ENCODE measurements at places on chromosomes 6 and 20. TPM values are rescaled to one million over a fixed set of nuclear protein-coding genes. Genes with fewer than 3 reads are reported as not detected.
A peak's percentile ranks its signal among the peaks of the same experiment; 100 is the strongest.

GRCh38 chr20:58024241-58024721 lies 204.2 kb downstream of the ANKRD60 start:
- no peak for DNase-seq
- H3K4me3 ChIP-seq = no peak overlapping the region
- peaks cover 20% of the 10 kb centered on the region for H3K27me3 ChIP-seq
- no peak overlapping the region for H3K27ac ChIP-seq

DNA sequence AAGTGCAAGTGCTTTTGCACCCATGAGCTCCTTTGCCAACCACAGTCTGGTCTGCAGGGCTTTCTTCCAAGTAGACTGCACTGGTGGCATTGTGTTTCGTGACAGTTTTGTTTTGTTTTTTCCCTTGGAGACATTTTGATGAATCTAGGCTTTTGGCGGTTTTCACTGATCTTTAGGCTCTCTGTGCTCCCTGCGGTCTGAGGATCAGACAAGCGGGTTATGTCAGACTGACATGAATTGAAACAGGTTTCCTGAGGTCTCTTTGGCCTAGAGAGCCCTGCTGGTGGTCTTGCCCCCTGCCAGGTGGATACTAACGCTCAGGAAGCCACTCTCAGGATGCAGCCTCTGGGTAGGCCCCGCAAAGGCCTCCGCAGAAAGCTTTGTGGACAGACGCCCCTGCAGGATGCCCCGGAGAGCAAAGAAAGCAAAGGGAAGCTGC lies 555.4 kb upstream of the AGPAT4 start:
- DNase-seq = no peak
- no peaks in the 10 kb centered on the region for H3K36me3 ChIP-seq
- H3K27me3 ChIP-seq = peaks cover 29% of the 10 kb centered on the region
- H3K4me1 ChIP-seq = no peaks in the 10 kb centered on the region

DNA sequence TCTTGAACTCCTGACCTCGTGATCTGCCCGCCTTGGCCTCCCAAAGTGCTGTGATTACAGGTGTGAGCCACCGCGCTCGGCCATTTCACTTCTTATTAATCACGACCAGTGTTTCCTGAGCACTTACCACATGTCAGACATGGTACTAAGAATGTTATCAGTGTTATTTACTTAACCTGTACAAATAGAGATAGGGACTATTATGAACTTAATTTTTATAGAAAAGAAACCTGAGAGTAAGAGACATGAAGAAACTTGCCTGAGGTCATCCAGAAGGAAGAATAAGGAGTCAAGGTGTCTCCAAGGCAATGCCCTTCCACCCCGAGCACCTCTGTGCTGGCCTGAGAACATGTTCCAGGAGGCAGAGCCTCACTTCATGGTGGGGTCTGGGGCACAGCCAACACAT lies 29.3 kb upstream of the EZR start:
- peaks cover 1% of the 10 kb centered on the region for H3K36me3 ChIP-seq
- peak overlapping the region; percentile 98 for H3K27ac ChIP-seq
- H3K4me3 ChIP-seq = no peak overlapping the region
- no peak for DNase-seq

- no peak for DNase-seq
- no peak overlapping the region for H3K27ac ChIP-seq
- no peak overlapping the region for H3K4me3 ChIP-seq
- peaks cover 10% of the 10 kb centered on the region for H3K27me3 ChIP-seq
- H3K4me1 ChIP-seq = no peaks in the 10 kb centered on the region
Observed at GRCh38 chr6:897528-898207, 204.7 kb upstream of the EXOC2 start.

DNA sequence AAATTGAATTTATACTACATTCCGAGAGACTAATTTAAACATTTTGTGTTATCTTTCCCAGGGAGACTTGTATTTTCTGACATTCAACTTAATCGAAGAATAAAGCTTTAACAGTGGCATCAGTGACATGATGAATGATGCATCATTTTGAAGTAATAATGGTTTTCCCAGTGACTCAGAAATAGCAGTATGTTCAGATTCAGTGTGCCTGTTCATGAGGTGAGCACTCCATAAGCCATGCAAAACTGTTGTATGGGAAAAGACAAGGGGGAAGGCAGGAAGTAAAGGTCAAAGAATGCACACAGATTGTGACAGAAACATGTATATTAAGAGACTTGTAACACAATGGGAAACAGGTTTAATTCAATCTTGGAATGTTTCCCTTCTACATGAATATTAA lies 1348.2 kb upstream of the GJE1 start:
- no peaks in the 10 kb centered on the region for H3K27me3 ChIP-seq
- H3K4me3 ChIP-seq = no peak overlapping the region
- H3K36me3 ChIP-seq = no peaks in the 10 kb centered on the region
- no peak overlapping the region for H3K27ac ChIP-seq

The GJA10 gene
- total RNA-seq = not detected

DNA sequence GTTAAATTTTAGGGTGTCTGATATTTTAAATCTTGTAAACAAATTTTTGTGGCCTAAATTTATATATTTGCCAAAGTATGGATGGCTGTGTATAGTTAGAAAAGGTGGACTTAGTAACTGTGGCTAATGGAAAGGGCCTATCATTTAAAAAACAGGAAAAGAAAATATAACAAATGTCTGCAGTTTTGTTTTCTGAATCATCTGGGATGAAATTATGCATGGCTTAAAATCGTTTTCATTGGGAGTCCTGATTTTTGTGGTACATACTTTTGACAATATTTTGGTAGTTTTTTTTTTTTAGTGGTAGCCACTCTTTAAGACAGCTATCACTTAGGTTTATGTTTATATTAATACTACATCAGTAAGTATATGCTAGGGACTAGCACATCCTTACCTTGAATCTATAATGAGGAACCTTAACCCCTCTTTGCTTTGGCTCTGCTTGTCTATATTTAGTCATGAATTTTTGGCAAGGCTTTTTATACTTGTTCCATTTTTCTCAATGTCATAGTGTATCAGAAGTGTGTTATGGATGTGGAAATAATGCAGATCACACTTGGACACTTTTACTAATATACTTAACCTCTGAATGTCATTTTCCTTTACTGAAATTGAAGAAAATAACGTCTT lies 5.6 kb downstream of the ARID1B start:
- peaks cover 4% of the 10 kb centered on the region for H3K36me3 ChIP-seq
- no peak for DNase-seq
- H3K4me3 ChIP-seq = peak overlapping the region; percentile 40
- no peak overlapping the region for H3K27ac ChIP-seq
- peaks cover 41% of the 10 kb centered on the region for H3K4me1 ChIP-seq

The MROH8 gene
- 5.7 TPM for total RNA-seq

DNA sequence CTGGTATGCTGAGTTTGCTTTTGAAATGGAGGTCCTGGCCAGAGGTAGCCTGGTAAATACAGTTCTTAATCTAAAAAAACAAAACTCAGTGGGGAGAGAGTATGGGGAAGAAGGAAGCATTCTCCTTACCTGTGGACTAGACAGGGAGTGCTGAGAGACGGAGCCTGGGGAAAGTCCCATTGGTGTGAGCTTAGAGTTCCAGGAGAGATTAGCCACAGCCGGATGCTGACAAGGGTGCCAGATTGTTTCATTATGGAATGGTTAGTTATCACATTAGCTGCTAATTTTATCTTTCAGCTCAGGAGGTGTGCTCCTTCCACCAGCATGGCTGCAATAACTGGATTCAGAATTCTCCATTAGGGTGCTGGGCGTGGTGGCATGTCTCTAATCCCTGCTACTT lies 75.9 kb downstream of the RREB1 start:
- H3K27me3 ChIP-seq = no peaks in the 10 kb centered on the region
- no peak overlapping the region for H3K4me3 ChIP-seq
- no peak overlapping the region for H3K27ac ChIP-seq
- H3K4me1 ChIP-seq = no peaks in the 10 kb centered on the region
- DNase-seq = no peak

- peaks cover 52% of the 10 kb centered on the region for H3K4me1 ChIP-seq
- no peak overlapping the region for H3K27ac ChIP-seq
- peaks cover 2% of the 10 kb centered on the region for H3K36me3 ChIP-seq
- H3K4me3 ChIP-seq = no peak overlapping the region
- DNase-seq = no peak
Observed at GRCh38 chr6:106005954-106006353, 80.2 kb upstream of the PRDM1 start.

The ASIP gene
- not detected for total RNA-seq

The ADGRF1 gene
- total RNA-seq = 0.12 TPM

DNA sequence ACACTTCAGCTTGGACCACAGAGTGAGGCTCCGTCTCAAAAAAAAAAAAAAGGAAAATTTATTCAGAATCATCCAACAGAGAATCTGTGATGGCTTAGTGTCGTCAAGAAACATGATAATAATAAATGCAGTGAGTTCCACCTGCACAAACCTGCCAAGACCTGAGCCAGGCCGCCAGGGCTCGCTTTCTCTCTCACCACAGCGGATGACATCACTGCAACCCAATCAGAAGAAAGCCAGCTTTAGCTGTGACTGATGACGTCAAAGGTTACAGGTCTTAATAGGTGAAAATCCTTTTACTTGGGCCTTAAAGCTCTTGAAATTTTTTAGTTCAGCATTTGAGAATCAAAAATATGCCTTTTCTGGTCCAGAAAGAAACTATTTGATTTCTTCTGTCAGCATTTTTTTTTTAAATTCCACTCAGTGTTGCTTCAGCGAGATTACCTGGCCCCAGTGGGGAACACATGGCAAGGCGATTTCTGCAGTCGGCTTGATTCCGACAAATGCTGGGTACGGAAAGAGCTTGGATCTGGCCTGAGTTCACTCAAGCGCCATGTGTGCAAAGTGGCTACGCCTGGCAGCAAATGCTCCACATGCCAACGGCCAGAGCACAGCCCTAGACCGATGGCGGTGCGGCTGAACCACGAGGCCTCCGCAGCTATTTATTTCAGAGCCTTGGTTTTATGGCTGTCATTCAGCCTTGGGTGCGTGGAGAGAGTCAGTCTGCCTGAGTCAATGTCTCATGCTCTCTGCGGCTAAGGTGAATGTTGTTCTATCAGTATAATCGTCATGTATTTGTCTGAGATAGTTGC lies 105.7 kb upstream of the QKI start:
- H3K4me3 ChIP-seq = no peak overlapping the region
- H3K4me1 ChIP-seq = peaks cover 3% of the 10 kb centered on the region
- no peak for DNase-seq

GRCh38 chr6:167151648-167152047 lies 6.1 kb downstream of the GPR31 start:
- peaks cover 30% of the 10 kb centered on the region for H3K27me3 ChIP-seq
- no peak for DNase-seq
- no peak overlapping the region for H3K27ac ChIP-seq

DNA sequence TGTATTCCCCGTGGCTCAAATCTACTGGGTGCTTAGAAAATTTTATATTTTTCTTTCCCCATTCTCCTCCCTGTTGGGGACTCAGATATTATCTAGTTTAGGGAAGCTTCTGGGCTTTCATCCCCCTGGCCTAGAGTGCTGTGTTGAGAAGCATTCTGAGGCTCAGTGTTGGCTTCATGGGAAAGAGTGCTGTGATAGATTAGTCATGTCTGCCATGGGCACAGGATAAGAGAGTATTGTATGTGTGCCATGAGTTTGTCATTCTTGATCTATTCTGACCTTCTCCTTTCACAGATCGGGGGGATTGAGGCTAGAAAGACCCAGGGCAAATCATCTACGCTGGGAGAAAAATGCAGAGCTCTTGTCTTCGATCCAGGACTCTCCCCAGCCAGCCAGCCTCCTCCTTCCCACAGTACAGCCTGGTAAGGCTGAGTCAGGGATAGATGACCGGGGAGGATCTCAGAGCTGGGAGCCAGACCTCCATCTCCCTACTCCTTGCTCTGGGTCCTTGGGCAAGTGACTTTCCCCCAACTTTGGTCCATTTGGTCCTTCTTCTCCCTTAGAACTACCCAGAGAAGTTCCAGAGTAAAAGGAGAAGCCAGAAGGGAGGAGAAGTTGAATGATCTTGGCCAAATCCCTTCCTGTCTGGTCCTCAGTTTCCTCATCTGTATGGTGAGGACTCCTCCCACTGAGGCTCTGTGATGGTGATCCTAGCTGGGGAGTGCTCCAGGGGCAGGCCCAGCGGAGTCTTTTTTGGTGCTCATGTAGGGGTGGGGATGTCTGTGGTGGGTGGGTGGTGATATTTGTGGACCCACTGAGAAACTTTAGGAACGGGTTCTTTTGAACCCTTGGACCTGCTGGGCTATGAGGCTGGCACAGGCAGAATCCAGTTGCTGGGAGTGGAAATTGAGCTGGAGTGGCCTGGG lies 5.0 kb downstream of the SRC start:
- H3K36me3 ChIP-seq = peaks cover 16% of the 10 kb centered on the region
- no peak overlapping the region for H3K4me3 ChIP-seq
- H3K4me1 ChIP-seq = peaks cover 20% of the 10 kb centered on the region
- no peaks in the 10 kb centered on the region for H3K27me3 ChIP-seq
- DNase-seq = no peak

DNA sequence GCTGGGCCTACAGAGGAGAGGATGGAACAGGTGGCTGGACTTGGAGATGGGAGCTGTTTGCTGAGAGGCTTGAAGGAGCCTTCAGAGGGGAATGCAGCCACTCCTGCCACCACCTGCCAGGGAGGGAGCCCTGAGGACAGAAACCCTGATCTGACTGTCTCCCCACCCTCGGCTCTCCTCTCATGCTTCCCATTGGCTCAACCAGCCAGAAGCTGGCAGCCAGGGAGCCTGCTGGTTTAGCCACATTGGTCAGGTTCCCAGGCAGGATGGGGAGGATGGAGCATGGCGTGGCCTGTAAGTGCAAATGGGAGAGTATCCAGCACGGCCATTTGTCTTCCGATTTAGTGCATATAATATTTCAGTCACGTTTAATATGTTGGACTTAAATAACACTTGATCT lies 12.8 kb downstream of the TREM1 start:
- H3K36me3 ChIP-seq = no peaks in the 10 kb centered on the region
- DNase-seq = no peak
- peaks cover 41% of the 10 kb centered on the region for H3K27me3 ChIP-seq
- H3K4me1 ChIP-seq = no peaks in the 10 kb centered on the region
- H3K4me3 ChIP-seq = no peak overlapping the region

GRCh38 chr20:47392015-47392720 lies 35.7 kb upstream of the ZMYND8 start:
- H3K27me3 ChIP-seq = no peaks in the 10 kb centered on the region
- H3K36me3 ChIP-seq = no peaks in the 10 kb centered on the region
- H3K4me3 ChIP-seq = no peak overlapping the region
- DNase-seq = no peak
- H3K4me1 ChIP-seq = no peaks in the 10 kb centered on the region
- H3K27ac ChIP-seq = no peak overlapping the region

- H3K4me1 ChIP-seq = no peaks in the 10 kb centered on the region
- H3K36me3 ChIP-seq = no peaks in the 10 kb centered on the region
- H3K27me3 ChIP-seq = peaks cover 8% of the 10 kb centered on the region
- no peak overlapping the region for H3K4me3 ChIP-seq
Observed at GRCh38 chr20:23450877-23451276, 1.8 kb downstream of the CST11 start.

The SUMO4 gene
- 3.6 TPM for total RNA-seq

- H3K4me3 ChIP-seq = no peak overlapping the region
- no peaks in the 10 kb centered on the region for H3K4me1 ChIP-seq
- no peaks in the 10 kb centered on the region for H3K36me3 ChIP-seq
- H3K27me3 ChIP-seq = no peaks in the 10 kb centered on the region
Observed at GRCh38 chr6:114941078-114941477, 598.3 kb upstream of the HS3ST5 start.

The GABRR1 gene
- not detected for total RNA-seq

The C6orf58 gene
- total RNA-seq = not detected

Data from progenitor cell of endocrine pancreas (in vitro differentiated cells).